Naive B cell (primary cell): ENCODE measurements at places on chromosomes 5 and 9. TPM values are rescaled to one million over a fixed set of nuclear protein-coding genes. Genes with fewer than 3 reads are reported as not detected.
A peak's percentile ranks its signal among the peaks of the same experiment; 100 is the strongest.

- H3K36me3 ChIP-seq: no peaks in the 10 kb centered on the region
- peaks cover 8% of the 10 kb centered on the region for H3K4me1 ChIP-seq
- H3K27me3 ChIP-seq: no peaks in the 10 kb centered on the region
- H3K4me3 ChIP-seq: no peak overlapping the region
- no peak overlapping the region for H3K27ac ChIP-seq
Observed at GRCh38 chr5:132065351-132065937, 5.0 kb downstream of the IL3 start.

The TEK gene
- not detected for polyA plus RNA-seq

DNA sequence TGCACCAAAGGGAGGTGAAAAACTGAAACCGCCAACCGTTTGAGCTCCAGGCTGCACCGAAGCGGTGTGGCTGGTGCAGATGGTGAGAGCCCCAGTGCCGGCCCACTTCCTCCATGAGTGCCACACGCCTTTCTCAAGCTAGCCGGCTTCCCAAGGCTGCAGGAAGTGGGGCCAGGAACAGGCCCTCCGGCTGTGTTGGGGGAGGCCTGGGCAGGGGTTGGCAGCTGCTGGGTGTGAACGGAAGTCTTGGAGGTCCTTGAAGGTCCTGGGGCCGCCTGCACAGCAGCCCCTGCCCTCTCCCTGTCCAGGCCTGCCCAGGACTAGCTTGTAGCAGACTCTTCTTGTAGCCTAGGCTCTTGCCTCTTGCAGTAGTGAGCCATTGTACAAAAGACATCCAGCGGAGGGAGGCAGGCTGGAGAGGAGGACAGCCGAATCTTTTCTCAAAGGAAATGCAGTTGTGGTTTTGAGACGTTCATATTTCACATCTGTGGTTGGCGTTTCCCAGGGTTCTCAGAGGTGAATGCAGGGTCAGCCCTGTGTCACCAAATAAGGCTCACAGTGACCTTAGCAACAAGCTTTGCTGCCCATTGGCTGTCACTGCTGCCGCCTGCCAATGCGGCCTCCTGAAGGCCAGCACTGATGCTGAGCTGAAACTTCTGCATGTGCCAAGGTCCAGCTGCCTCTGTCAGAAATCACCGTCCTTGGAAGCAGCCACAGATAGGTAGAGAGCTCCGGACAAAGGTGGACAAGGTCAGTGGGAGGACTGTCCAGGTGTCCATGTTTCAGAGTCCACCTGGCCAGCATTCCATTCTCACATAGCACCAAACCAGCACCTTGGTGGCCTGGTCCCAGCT is 23.9 kb downstream of the IRF1 start:
- peak overlapping the region; percentile 88 for H3K4me3 ChIP-seq
- H3K4me1 ChIP-seq: peaks cover 92% of the 10 kb centered on the region
- peak; percentile 67 for DNase-seq
- no peaks in the 10 kb centered on the region for H3K27me3 ChIP-seq

The OTP gene
- polyA plus RNA-seq: not detected

DNA sequence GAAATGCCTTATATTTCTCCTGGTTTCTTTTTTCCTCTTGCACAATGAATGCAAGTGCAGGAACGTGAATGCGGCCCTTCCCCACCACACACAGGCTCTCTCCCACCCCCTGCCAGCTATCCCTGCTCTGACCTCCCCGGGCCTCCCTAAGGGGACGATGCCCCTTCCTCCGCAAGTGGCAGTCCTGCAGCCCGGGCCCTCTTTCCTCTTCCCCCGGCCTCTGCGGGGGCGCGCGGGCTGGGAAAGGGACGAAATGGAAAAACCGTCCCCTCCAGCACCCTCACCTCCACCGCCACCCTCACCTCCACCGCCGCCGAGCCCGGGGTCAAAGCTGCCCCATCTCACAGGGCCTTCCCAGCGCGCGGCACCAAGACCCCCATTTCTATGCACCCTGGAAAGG is 44.7 kb downstream of the GAS1 start:
- H3K36me3 ChIP-seq: no peaks in the 10 kb centered on the region
- no peak overlapping the region for H3K4me3 ChIP-seq
- H3K27me3 ChIP-seq: peaks cover 36% of the 10 kb centered on the region
- H3K4me1 ChIP-seq: no peaks in the 10 kb centered on the region
- no peak for DNase-seq
- H3K27ac ChIP-seq: no peak overlapping the region

GRCh38 chr9:101639785-101640665 is 45.3 kb upstream of the PPP3R2 start:
- H3K27me3 ChIP-seq: peaks cover 3% of the 10 kb centered on the region
- no peaks in the 10 kb centered on the region for H3K36me3 ChIP-seq
- H3K4me3 ChIP-seq: no peak overlapping the region
- no peaks in the 10 kb centered on the region for H3K4me1 ChIP-seq
- DNase-seq: no peak

DNA sequence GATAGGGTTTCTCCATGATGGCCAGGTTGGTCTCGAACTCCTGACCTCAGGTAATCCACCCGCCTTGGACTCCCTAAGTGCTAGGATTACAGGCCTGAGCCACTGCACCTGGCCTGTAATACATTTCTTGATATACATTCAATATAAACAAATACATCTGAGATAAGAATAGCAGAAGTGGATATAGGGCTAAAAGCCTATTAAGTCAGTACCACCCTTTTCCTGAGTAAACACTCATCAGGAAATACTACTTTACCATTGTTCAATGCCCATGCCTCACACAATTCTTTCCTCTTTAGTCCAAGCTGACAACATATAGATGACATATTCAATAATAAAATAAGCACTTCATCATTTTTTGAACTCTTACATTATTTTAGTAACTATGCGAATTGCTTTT is 64.8 kb downstream of the MRPS27 start:
- H3K27ac ChIP-seq: no peak overlapping the region
- peaks cover 18% of the 10 kb centered on the region for H3K4me1 ChIP-seq
- peaks cover 8% of the 10 kb centered on the region for H3K36me3 ChIP-seq
- no peak overlapping the region for H3K4me3 ChIP-seq
- DNase-seq: no peak
